ENCODE measurements at places on chromosomes 11 and 22.

- DNase-seq, result no peak
Measured at GRCh38 chr11:113435190-113435968, 39.8 kb downstream of the DRD2 start.

DNA sequence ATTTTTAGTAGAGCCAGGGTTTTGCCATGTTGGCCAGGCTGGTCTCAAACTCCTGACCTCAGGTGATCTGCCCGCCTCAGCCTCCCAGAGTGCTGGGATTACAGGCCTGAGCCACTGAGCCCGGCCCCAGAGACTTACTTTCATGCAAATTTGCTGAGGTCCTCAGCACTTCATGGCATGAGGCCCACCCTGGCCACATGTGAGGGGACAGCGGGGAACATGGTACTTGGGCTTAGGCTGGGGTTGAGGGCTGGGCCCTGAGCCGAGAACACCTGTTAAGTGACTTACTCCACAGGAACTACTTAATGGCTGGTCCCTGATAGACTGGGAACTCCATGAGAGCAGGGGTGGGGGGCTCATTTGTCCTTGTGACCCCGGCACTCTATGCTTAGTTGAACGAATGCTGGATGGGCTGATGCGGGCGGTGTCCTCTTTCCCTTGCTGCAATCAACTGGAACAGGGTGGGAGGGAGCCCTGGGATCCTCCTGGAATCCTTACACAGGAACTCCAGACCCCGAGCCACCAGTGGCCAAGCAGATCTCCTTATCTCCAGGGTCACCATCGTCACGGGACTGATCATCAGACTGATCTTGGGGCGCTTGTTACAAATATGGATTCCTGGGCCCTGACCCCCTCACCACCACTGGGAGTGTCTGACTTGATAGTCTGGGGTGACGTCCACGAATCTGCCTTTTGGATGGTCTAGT lies 1.0 kb downstream of the VSIG10L2 start:
- DNase-seq, result no peak

GRCh38 chr22:46540874-46541273 lies 3.5 kb upstream of the CELSR1 start:
- no peak for DNase-seq

DNA sequence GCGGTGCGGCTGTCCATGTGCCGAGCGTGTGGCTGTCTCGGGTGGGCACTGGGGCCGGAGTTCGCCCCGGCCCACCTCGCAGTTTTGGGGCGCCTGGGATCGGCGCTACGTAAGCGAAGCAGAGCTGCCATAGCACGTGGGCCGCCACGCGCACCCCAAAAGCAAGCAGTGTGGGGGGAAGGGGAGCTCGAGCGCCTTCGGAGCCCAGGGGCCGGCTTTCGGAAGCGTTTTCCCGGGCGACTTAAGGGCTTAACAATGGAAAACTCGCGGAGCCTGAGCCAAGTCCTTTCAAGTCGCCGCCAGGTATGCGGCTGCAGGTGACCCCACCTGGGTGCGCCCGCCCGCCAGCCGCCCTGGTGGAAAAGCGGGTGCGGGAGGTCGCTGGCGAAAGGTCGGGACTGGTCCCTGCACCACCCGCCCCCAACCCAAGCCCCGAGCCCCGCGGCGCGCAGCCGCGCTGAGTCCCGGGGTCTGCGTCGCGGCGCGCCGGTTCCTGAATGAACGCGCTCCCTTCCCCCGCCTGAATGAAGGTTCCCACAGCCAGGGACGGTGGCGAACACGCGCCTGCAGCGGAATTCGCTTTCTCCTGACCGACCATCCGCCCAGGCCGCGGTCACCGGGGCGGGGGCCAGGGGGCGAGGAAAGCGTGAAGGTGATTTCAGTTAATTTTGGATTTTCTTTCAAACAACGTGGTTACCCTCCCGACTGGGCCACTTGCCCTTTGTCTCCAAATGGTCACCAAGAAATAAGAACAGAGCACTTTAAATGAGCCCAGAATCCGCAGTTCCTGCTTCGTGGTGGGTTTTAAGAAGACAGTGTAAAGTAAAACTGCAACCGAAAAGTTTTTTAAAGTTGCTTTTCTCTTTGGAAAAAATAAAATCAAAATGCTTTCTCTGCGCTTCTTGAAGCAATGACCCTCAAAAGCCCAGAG lies 2.8 kb upstream of the CCND1 start:
- DNase-seq, result no peak

- DNase-seq, result no peak
Measured at GRCh38 chr22:19800761-19801244, 40.2 kb downstream of the TBX1 start.

- peak; percentile 78 for DNase-seq
Measured at GRCh38 chr11:355581-356458, 13.5 kb upstream of the B4GALNT4 start.

GRCh38 chr11:66676931-66677598 lies 622 bp downstream of the RBM4B start:
- no peak for DNase-seq

- no peak for DNase-seq
Measured at GRCh38 chr11:83990160-83990733, 704.1 kb upstream of the CCDC90B start.

DNA sequence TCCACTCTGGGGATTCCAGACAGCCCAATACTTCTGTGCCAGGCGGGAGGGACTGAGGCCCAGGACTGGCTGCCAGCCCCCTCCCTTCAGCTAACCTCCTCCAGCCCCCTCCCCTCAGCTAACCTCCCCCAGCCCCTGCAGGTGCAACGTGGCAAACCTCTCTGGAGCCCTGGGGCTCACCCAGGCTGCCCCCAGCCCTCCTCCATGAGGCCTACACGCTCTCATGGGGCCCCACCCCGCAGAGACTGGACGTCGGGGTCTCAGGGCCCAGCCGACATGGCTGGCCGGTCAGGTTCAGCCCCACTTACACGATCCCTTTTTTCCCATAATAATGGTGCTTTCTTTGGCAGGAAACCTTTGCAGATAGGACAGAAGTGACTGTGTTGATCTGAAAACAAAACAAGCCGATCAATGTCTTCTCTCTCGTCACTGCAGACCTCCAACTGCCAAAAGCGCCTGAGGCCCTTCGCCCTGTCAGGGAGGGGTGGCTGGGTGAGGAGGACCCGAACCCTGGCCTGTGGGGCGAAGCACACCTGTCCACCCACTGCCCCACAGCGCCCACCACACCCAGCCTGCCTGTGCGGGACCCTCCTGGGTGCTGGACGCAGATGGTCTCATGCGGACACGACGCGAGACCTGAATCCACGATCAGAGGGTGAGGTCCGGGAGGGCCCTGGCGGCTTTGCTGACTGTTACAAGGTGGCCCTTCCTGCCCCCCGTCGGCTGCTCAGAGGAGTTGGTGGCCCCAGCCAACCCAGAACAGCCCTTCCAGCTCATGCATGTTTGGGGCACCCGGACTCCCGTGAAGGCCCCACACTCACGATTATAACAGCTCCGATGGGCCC lies 33.6 kb downstream of the TRMU start:
- DNase-seq, result no peak

DNA sequence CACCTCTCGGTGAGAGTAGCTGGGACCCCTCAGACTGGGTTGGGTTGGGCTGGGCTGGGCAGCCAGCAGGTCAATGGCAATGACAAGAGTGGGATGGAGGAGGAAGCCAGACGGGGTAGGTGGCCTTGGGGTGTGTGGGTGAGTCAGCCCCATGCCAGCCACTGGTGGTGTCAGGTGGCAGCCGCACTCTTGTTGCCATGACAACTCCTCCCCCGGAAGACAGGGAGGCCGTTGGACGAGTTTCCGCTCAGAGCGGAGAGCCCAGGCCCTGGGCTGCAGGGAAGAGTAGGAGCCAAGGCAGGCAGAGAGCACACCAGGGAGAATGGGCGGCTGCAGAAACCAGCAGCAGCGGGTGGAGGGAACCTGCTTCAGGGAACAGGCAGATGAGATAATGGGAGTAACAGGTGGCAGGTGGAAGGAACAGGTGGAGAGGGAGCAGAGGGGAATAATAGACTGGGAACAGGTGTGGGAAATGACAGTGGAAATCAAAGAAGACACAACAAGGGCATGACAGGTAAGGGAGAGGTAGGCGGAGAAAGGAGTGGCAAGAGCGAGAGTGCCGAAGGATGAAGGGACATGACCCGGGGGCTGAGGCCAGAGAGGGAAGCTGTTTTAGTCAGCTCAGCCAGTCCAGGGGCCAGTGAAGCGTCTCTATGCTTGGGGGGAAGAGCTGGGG lies 8.7 kb downstream of the SPTBN2 start:
- DNase-seq, result no peak

GRCh38 chr11:105344938-105345337 lies 205.4 kb upstream of the CARD18 start:
- DNase-seq, result no peak

- no peak for DNase-seq
Measured at GRCh38 chr11:57663975-57664374, 3.9 kb upstream of the ZDHHC5 start.

DNA sequence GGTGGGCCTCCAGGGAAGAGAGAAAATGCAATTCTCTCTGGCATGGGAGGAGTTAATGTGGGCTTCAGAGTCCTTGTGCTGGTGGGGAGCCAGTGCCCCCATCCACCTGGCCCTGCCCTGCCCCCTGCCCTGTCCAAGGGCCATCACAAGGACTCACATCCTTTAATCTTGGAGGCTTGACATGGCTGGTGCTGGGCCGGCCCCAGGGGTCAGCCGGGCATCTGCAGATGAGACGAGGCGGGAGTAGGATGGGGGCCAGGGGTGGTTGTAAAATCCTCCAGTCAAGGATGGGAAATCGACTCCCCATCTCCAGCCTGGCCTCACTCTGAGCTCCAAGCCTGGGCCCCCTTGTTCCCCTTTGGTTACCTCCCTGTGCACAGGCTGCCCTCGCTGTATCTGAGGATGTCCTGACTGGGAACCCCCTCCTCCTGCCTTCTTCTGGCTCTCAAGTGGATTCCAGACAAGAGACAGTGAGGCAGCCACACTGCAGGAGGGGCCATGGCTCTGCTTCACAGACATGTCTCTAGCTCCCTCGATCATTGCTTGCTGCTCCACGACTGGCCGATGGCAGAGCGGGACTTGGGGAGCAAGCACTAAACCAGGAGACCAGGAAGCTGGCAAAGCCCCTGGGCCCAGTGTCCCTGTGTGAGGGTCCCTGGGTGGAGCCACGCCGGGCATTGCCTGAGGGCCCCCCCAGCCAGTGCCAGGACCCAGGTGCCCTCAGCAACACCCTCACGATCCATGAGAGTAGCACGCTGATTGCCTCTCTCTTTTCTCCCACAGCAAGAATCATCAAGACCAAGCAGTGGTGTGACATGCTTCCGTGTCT lies 1120.5 kb downstream of the BRD1 start:
- no peak for DNase-seq

DNA sequence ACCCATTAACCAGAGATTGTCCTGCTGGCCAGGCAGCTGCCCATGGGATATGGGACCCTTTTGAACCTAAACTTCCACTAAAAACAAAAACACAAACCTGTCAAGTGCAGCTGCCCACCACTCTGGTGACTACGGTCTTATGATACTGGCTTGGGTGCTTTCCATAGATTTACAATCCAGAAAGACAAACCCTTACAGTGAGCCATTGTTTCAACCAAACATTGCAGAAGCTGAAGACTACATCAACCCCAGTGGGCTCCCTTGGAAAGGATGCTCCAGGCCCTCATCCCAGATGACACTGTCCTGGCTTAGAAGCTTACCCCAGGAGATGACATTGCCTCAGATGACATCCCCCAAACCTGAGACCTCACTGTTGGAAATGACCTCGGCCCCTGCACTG lies 56.9 kb upstream of the WNT11 start:
- DNase-seq, result no peak

- DNase-seq, result no peak
Measured at GRCh38 chr22:46646531-46647215, 26.5 kb downstream of the GRAMD4 start.

DNA sequence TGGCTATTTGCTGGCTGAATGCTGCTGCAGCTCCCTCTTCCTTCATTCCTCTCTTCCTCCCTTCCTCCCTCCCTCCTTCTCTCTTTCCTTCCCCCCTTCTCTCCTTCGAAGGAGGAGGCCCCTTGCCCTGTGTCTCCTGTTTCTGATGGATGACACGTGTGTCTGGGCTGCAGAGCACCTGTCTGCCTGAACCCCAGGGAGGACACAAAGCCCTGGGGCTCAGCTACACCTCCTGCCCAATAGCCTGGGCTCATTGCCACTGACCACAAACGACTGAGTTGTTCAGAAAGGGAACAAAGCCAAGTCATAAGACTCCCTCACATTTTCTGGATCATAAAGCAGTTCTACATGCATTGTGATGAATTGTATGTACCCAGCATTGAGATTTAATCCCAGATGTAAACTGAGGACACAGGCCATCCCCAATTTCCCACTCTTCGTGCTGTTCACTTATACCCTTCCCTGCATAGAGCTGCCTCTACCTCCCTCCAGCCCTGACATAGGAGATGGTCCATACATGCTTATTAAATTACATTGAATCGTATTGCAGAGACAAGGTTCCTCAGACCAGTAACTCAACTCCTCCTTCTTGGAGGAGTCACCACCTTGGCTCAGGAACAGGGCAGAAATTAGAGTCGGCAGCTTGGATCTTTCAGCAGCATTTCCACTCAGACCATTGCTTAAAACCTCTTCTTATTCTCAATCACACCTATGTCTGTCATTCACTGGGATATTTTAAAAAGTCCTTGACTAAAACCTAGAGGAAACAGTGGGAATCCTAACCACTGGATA lies 1.2 kb downstream of the CSRP3 start:
- DNase-seq, result no peak

DNA sequence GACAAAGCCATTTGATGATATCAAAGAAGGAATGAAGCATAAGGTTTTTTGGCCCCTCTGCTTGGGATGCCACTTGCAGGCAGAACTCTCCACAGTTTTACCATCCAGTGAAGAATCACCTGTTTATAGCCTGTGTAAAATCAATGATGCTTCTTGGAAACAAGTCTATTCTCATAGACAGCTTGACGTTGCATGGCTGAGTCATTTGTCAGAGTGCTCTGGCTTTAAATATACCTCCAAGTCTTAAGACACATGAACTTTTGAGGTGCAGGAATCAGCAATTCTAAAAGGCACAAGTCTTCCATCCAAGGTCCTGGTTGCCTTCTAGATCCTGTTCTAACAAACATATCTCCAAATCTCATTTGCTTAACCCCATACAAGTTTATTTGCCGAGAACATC lies 53.6 kb upstream of the KIRREL3 start:
- no peak for DNase-seq

GRCh38 chr11:78251083-78251775 lies 62.5 kb downstream of the USP35 start:
- no peak for DNase-seq

DNA sequence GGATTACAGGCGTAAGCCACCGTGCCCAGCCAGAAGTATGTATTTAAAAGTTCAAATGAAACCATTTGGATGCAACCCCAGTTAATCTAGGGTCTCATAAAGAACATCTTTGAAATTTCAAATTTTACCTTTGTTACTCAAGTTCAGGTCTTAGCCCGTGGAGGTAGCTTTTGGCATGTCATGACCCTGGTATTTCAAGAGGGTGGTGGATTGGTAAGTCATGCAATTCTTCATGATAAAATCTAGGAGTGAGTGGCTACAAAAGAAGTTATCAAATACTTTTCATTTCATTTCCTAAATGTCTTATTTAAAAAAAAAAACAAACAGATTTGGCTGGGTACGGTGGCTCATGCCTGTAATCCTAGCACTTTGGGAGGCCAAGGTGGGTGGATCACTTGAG lies 80.6 kb downstream of the ABTB2 start:
- DNase-seq, result no peak

Measured in T-helper 17 cell (primary cell).